ENCODE measurements at places on chromosomes 13 and 19.
A peak's percentile ranks its signal among the peaks of the same experiment; 100 is the strongest.

GRCh38 chr19:9917321-9917720 is 19.0 kb downstream of the OLFM2 start:
- DNase-seq = no peak

GRCh38 chr19:4576016-4576933 is 16.8 kb upstream of the SEMA6B start:
- peak; percentile 80 for DNase-seq

- no peak for DNase-seq
These were observed 13.2 kb upstream of the TCF3 start for GRCh38 chr19:1665565-1666047.

GRCh38 chr13:44576351-44577235 is 463 bp upstream of the TSC22D1 start:
- DNase-seq = peak; percentile 10

DNA sequence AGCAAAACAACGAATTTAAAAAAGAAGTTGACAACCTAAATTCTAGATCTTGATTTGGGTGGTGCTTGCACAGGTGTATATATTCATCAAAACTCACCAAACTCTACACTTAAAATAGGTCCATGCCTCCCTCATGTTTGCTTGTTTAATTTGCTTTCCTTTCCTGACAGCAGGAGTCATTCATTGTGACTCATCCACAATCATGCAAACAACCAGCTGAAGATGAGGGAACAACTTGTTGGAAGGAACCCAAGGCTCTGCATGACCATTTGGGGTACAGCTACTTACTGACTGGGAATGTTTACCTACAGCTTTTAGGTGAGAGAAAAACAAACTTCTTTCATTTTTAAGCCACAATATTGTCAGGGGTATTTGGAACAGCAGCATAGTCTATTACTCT is 96.6 kb downstream of the RXFP2 start:
- DNase-seq = no peak

GRCh38 chr13:41751277-41751676 is 209.6 kb downstream of the VWA8 start:
- no peak for DNase-seq

GRCh38 chr19:13817615-13818371 is 22.6 kb downstream of the ZSWIM4 start:
- DNase-seq = no peak

DNA sequence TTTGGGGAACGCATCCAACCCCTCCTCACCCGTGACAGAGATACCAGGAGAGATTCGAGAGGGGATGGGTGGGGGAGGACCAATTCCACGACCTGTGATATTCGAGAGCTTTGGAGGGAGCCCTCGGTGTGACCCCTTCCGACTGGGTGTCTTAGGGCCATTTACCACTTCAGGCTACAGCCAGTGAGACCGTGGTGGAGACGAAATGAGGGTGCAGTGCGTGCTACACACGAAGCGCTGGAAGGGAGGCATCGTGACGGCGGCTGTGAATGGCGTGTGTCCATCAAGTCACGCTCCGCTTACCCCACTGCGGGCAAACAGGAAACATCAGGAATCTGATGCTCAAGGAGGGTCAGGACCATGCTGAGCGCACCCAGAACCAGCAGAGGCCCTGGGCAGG is 10.4 kb downstream of the CTU1 start:
- no peak for DNase-seq

- no peak for DNase-seq
These were observed 344.7 kb downstream of the KLF5 start for GRCh38 chr13:73403355-73404120.

DNA sequence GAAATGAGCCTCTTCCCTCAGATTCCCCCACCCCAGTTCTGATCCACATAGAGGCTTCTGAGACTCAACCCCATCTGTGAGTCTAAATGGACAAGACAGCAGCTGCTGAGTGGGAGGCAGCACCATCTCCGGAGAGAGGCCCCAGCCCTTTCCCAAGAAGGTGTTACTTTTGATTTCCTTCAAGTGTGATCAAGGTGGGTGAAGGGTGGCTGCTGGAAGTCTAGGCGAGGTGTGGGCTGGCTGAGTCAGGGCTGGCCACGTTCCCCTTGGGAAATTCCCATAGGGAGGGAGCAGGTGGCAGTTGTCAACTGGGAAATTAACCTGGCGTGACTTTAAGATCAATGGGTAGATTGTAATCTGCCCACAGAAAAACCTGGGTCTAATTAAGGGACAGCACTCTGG is 148.0 kb downstream of the FOXO1 start:
- DNase-seq = no peak

DNA sequence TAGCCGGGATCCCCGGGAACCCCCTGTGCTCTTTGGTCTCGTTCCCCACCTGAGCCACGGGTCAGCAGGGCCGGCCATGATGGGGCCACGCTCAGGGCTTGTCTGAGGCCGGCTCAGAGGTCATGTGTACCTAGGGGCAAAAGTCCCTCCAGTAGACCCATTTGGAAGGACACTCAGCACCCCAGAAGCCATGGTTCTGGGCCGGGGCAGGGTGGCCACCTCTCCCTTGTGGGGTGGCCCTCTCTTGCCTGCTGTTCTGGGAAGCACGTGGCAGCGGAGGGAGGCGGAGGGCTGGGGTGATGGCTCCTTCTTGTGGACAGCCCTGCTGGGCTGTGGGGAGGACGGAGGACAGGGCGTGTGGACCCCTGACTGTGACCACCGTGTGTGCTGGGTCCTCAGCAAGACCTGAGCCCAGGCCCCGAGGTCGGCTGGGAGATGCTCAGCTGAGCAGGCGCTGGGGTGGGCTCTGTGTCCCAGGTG is 6.4 kb upstream of the PEAK3 start:
- no peak for DNase-seq

DNA sequence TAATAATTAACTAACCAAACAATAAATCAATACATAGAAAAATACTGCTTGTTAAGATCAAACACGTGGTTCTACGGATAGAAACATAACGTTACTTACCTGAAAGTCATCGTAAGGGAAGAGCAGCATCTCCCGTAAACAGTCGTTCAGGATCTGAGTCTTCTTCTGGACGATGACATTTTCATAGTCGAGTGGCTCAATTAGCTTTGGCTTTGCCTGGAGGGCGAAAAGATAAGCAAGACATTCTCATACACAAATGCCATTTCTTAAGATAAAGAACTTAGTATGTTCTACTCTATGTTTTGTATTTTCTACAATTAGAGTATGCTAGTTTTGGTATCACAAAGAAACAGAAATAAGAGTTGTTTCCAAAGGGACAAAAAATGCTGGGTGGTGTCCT is 22.5 kb downstream of the DOCK9 start:
- no peak for DNase-seq

- no peak for DNase-seq
These were observed 24.1 kb downstream of the SULT2B1 start for GRCh38 chr19:48575931-48576622.

DNA sequence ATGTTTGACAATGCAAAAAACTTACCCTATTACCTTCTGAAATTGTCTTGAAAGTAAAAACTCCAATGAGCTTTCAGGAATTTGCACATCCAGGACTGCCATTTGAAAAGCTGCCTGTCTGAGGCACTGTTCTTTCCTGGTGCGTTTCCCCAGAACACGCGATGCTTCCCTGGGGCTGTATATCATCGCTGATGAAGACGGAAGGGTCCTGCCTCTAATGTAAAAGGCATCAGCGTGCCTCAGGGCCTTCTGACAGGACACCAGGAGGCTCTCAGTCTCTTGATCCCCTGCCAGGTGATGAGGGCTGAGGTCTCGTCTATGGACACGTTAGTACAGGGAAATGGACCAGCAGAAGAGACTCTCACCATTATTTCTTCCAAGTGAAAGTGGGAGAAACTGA is 296.8 kb downstream of the EFNB2 start:
- no peak for DNase-seq

- DNase-seq = no peak
These were observed 572 bp downstream of the UGGT2 start for GRCh38 chr13:96052656-96053002.

DNA sequence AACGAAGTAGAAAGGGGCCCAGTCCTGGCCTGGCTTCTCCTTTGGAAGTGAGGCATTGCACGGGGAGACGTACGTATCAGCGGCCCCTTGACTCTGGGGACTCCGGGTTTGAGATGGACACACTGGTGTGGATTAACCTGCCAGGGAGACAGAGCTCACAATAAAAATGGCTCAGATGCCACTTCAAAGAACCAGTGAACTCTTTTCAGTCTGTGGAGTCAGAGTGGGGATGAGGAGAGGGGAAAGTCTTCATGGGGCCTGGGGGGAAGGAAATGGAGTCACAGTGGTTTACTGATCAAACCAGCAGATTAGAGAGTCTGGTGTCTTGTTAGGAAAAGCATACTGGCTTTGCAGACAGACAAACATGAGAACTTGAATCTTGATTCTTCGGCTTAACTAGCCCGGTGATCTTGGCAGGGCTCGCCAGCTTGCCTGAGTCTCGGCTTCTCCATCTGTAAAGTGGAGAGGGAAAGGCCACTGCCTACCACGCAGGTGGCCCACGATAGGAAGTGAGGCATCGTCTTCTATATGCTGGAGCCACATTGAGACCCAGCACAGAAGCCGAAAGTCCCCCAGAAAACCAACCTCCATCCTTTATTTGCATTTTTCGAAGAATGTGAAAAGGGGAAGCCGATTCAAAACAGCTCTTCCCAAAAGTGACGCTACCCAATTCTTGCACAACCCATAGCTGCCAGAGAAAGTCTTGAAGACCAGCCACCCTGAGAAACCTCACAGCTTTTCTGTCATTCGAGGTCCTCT is at the start of gene FFAR1:
Gene FFAR1, plus strand, starts transcription at position 732 of the 759 bp plus-strand sequence. CDS start 3,650 bp downstream, outside the sequence.
- DNase-seq = peak; percentile 80

DNA sequence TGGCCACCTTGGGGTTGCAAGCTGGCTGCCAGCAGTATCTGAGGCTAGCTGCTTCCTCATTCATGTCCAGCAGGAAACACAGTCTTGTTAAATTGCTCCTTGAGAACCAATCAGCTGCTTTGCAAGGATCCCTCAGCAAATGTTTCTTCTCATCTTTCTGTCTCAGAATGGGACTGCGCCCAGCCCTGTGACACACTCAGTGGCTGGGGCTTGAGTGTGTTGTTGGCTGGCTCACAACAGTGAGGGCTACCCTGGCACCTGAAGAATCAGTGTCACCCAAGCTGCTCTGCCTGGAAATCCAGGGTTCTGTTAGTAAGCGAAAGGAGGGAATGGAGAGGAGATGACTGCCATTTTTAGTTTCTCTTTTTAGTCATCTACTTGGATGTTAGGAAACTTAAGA is 317.2 kb downstream of the DCT start:
- DNase-seq = no peak

DNA sequence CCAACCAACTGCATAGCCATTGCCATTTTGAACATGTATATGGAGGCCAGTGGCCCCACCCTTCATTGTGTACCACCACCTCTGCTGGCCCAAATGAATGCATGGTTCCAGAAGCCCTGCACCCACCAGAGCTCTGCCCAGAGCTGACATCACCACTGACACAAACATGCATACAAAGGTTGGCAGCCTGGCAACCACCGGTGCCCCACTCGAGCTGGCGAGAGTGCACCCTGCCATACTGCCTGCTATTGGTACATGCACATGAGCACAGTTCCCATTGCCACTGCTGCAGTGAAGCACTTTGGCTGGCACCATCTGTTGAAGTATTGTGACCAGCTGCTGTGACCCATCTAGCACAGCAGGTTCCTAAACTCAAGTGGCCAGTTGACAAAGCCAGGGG is 1564.9 kb downstream of the OLFM4 start:
- DNase-seq = no peak

DNA sequence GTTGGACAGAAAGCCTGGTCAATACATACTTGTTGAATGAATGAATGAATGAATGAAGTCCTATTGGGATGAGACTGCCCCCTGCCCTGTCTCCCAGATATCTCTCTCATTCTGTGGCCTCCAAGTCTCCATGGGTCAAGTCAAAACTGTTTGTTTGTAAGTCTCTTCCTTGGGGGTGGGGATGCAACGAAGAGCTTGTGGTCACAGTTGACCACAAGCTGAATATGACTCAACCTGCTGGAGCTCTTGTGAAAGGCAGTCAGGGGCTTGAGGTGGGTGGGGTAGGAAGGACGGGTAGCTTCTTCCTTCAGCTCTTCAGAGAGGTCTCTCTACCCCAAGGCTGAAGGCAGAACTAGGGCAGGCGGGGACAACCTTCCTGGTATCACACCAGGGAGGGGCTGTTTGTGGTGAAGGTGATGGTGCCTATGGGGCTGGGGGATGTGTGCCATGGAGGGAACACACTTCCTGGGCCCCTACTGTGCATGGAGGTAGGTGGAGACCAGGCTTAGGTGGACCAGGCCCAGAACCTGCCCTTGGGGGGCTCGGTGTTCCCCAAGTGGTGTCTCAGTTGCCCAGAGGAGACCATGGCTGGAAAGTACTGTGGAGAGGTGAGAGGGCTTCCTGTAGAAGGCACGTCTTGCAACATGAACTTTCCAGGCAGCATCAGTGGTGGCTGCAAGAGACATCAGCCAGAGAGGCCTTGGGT is 8.0 kb downstream of the MYO1F start:
- no peak for DNase-seq

- no peak for DNase-seq
These were observed 10.8 kb upstream of the BCAT2 start for GRCh38 chr19:48821633-48822032.

GRCh38 chr19:34998777-34999497 is 1.2 kb upstream of the GRAMD1A start:
- no peak for DNase-seq

- no peak for DNase-seq
These were observed 12.4 kb downstream of the CILP2 start for GRCh38 chr19:19550485-19550929.

DNA sequence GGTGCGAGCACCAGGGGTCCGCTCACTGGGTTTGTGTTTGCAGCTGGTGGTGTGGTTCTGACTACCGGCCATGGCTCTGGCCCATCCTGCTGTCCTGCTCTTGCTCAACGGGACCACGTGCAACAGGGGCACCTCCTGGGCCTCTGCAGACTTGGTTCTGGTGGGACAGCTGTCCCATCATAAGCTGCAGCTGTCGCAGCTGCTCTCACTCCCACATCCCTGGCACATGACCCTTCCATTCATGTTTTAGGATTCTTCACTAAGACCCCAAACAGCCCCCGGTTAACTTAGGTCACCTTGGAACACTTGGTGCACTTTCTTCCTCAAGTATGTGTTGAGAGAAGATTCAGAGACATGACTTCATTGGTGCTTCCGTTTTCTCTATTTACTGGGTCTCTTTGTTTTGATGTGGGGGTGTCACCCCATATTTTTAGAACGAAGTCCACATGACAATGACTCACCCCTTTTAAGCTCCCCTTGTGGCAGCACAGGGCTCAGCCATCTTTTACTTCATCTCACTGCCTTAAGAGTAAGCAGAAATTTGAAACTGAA is 68.4 kb upstream of the ARHGEF7 start:
- no peak for DNase-seq

DNA sequence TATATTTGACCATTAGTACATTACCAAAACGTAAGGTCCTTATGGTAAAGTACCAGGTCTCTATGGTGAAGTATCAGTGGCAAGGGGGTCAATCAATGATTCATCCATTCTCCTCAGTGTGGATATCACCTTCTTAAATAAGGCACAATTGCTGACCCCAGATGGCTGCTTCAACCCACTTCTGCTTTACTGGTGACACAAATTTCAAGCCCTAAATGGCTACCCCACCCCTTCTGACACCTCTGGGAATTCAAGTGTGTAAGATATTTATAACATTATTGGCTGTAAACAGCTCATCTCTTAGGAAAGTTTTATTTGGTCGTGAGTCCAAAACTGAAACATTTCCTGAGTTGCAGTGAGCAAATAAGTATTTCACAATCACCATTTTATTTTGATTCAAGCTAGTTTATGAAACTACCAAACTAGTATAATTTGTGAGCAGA is 7.9 kb upstream of the WBP4 start:
- peak; percentile 27 for DNase-seq

Data from memory B cell (primary cell).